ENCODE measurements at places on chromosomes 12 and 14.

DNA sequence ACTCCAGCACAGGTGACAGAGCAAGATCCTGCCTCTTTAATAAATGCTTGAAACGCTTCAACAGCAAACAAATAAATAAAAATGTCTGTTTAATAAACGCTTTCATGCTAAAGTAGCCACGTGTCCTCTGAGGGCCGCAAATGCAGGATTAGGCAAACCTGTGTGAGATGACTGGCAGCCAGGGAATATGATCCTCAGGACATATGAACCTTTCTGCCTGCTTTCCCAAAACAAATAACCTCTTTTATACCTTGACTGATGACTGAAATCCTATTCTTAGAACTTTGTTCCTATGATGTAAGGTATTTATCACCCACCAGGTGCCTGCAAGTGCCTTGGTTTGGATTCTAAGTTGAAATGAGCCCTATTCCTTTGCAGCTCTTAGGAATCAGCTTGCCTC lies 14.5 kb upstream of the FLVCR2 start:
- no peak overlapping the region for H3K4me3 ChIP-seq
- H3K4me1 ChIP-seq: no peaks in the 10 kb centered on the region
- H3K36me3 ChIP-seq: no peaks in the 10 kb centered on the region
- H3K27me3 ChIP-seq: no peaks in the 10 kb centered on the region
- no peak for DNase-seq

GRCh38 chr12:47190905-47191304 lies 111.1 kb upstream of the AMIGO2 start:
- H3K4me1 ChIP-seq: peaks cover 15% of the 10 kb centered on the region
- no peak overlapping the region for H3K27ac ChIP-seq
- DNase-seq: no peak
- no peaks in the 10 kb centered on the region for H3K36me3 ChIP-seq
- no peaks in the 10 kb centered on the region for H3K27me3 ChIP-seq
- H3K4me3 ChIP-seq: no peak overlapping the region

GRCh38 chr14:103164779-103165178 lies 41.5 kb downstream of the TNFAIP2 start:
- peaks cover 2% of the 10 kb centered on the region for H3K27me3 ChIP-seq
- no peaks in the 10 kb centered on the region for H3K36me3 ChIP-seq
- no peak overlapping the region for H3K4me3 ChIP-seq
- DNase-seq: no peak
- no peak overlapping the region for H3K27ac ChIP-seq

DNA sequence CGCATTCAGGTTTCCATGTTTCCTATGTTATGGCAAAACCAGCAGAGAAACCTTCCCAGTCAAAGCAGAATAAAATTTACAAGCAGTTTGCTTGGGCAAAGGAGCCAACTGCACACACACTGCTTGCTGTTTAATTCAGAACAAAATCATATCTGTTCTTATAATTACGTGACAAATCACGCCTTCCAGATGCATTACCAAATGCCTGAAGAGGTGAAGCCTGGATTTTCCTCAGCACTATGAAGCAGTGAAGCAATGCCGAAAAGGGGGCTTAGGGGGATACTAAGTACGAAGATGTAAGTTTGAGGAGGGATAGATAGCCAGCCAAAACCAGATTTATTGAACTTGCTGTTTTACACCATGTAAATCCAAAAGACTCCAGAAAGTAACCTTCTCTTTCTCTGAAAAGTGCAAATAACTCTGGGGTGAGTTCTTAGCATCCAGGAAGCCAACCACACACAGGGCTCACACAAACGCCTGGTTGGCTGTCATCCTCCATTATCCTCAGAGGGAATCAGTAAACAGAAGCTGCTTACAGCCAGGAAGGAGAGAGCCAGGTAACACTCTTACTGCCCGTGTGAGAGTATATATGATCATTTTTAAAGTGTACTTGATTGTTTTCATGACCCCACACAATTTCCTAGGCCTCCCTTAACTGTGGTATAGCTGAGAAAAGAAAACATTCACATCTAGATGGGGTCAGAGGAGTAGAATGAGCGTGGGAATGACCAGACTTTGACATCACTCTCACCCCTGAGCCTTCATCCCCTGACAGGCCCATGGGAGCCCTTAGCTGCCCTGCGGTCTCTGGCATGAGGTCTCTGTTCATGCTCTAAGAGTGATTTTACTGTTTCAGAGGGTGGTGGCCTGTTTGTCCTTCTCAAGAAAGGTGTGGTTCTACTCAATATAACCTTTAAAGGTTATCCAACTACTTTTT lies 442.5 kb downstream of the EGLN3 start:
- no peaks in the 10 kb centered on the region for H3K4me1 ChIP-seq
- DNase-seq: no peak
- H3K4me3 ChIP-seq: no peak overlapping the region
- H3K36me3 ChIP-seq: no peaks in the 10 kb centered on the region
- H3K27me3 ChIP-seq: no peaks in the 10 kb centered on the region

DNA sequence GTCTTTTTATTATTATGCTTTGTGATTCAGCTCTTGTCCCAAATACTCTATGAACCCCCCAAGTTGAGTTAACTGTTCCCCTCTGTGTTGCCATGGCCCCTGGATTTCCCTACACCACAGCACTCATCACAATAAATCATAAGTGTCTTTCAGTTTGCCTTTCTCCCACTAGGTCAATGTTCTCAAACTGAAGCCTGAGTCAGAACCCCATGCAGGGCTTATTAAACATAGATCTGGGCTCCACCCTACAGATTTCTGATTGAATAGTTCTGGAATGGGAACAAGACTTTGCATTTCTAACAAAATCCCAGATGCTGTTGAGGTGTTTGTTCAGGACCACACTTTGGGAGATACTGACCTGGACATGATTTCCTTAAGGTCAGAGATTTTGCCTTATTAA lies 199.4 kb downstream of the TBX5 start:
- no peak for DNase-seq
- no peak overlapping the region for H3K4me3 ChIP-seq
- H3K4me1 ChIP-seq: no peaks in the 10 kb centered on the region
- H3K27me3 ChIP-seq: peaks cover 1% of the 10 kb centered on the region

DNA sequence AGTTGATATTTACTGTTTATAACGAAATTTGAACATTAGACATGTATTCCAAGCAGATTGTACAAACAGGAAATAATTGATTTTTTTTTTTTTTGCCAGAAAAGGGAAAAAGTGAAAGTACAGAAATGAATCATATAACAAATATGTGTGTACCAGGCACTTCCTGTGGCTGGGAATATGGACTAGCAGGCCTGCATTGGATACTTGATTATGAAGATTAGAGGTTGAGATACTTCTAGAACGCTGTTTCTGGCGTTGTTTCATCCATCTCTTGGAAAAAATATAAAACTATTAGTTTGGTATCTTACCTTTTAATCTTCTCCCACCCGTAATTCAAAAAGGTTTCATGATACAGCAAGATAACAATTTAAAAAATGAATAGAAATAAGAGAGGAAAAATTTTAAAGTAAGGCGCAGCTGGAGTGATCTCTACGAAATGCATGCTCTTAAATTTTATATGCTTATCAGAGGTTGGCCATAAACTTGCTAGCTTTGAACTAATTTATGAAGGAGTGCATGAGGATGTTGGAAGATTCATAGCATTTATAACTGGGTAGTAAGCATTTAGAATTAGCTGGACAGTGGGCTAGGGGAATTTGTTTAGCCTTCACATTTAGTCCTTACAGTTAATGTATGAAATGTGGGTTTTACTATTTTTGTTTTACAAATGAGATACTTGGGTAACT lies 90.8 kb downstream of the AEBP2 start:
- no peak overlapping the region for H3K27ac ChIP-seq
- no peaks in the 10 kb centered on the region for H3K36me3 ChIP-seq
- H3K4me3 ChIP-seq: no peak overlapping the region
- H3K27me3 ChIP-seq: no peaks in the 10 kb centered on the region
- no peak for DNase-seq
- H3K4me1 ChIP-seq: no peaks in the 10 kb centered on the region

DNA sequence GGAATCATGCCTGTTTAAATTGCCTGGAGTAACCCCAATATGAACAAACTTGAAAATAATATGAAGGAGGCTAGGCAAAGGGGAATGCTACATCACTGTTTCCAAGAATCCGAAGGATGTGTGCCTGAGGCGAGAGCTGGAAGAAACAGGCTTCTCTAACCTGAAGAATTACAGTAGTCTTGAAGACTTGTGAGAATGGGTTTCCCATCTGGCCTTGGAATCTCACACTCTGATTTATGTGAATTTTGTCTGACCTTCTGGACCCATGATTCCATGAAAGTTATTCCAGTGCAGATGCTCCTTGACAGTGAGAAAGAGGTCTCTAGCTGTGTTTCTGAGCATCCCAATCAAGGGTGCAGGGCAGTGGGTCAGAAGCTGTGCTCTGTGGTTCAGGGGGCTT lies 122.1 kb upstream of the PARP11 start:
- H3K36me3 ChIP-seq: no peaks in the 10 kb centered on the region
- H3K27ac ChIP-seq: no peak overlapping the region
- no peaks in the 10 kb centered on the region for H3K27me3 ChIP-seq
- DNase-seq: no peak

- no peaks in the 10 kb centered on the region for H3K4me1 ChIP-seq
- no peak overlapping the region for H3K27ac ChIP-seq
- H3K4me3 ChIP-seq: no peak overlapping the region
- no peaks in the 10 kb centered on the region for H3K36me3 ChIP-seq
Measured at GRCh38 chr12:77940567-77940966, 109.9 kb downstream of the NAV3 start.

- no peak for DNase-seq
- H3K4me1 ChIP-seq: no peaks in the 10 kb centered on the region
- no peaks in the 10 kb centered on the region for H3K36me3 ChIP-seq
Measured at GRCh38 chr12:74747305-74747704, 209.7 kb downstream of the ATXN7L3B start.

DNA sequence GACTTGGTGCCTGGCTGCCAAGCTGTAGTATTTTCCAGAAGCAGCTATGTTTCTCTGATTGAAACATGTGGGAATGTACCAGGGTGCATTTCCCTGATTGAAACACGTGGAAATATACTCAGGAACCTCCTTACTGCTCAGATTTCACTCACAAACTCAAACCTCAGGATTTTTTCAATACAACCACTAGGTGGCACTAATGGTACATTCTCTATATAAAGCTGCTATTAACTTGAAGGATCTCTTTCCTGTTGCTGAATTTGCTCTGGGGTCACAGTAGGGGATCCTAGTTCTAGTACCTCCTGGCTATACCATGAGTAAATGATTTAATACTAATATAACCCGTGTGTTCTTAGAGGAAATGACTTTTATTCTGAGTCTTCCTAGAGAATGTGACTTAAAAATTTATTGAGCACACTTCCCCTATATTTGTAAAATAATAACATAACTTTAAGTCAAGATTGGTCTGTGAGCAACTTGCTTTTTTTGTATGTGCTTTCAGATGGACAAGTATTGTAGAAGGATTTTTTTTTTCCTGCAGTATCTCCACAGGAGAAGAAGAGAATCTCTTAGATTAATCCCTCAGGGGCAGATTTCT lies 173.8 kb upstream of the MIS18BP1 start:
- peak; percentile 24 for DNase-seq
- no peak overlapping the region for H3K27ac ChIP-seq
- H3K4me3 ChIP-seq: no peak overlapping the region
- no peaks in the 10 kb centered on the region for H3K4me1 ChIP-seq

DNA sequence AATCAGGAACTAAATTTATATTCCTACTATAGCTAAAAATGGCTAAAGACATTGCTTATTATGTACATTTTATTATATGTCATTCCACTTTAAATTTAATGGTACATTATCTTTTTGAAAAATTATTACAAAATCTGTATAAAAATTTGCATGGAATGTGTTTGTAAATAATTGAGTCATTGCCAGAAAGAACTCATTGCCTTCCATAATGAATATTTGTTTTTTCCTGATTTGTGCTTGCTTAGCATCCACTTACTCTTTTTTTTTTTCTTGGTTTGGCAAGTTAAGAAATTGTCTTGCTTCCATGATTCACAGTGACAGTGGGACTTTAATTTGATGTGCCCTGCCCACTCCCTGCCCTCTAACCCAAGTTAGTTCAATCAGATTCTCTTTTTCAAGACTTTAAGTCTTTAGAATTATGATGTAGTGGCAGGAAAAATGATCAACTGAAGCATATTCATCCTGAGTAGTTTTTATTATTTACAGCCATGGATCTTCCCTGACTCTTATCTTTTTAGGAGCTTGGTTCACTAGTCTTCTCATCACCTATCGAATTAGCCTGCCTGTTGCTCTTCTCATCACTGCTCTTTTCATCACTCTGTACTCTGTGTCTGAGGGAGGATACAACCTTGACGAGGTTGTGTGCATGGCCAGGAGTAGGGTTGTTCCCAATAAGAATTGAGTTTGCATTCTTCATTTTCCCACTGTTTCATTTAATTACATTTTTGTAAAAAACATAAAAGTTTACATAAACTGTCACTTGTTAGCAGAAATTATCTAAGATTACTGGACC lies 442.0 kb downstream of the BTG1 start:
- H3K4me3 ChIP-seq: no peak overlapping the region
- no peaks in the 10 kb centered on the region for H3K4me1 ChIP-seq
- H3K36me3 ChIP-seq: no peaks in the 10 kb centered on the region
- H3K27me3 ChIP-seq: no peaks in the 10 kb centered on the region
- no peak for DNase-seq

GRCh38 chr14:81269100-81269978 lies 48.6 kb upstream of the GTF2A1 start:
- H3K27ac ChIP-seq: no peak overlapping the region
- H3K36me3 ChIP-seq: no peaks in the 10 kb centered on the region
- peak; percentile 86 for DNase-seq
- no peaks in the 10 kb centered on the region for H3K4me1 ChIP-seq
- no peak overlapping the region for H3K4me3 ChIP-seq
- H3K27me3 ChIP-seq: no peaks in the 10 kb centered on the region

- no peak overlapping the region for H3K27ac ChIP-seq
- DNase-seq: no peak
- no peak overlapping the region for H3K4me3 ChIP-seq
- H3K36me3 ChIP-seq: no peaks in the 10 kb centered on the region
- no peaks in the 10 kb centered on the region for H3K4me1 ChIP-seq
Measured at GRCh38 chr12:2642896-2643425, 151.8 kb upstream of the FKBP4 start.

GRCh38 chr12:127178463-127178862 lies 1088.5 kb upstream of the TMEM132C start:
- DNase-seq: no peak
- H3K4me1 ChIP-seq: no peaks in the 10 kb centered on the region
- H3K27me3 ChIP-seq: no peaks in the 10 kb centered on the region
- no peak overlapping the region for H3K4me3 ChIP-seq
- no peaks in the 10 kb centered on the region for H3K36me3 ChIP-seq
- H3K27ac ChIP-seq: no peak overlapping the region

GRCh38 chr14:103872481-103873113 lies 25.2 kb upstream of the PPP1R13B start:
- H3K27me3 ChIP-seq: no peaks in the 10 kb centered on the region
- H3K4me1 ChIP-seq: peaks cover 19% of the 10 kb centered on the region
- H3K27ac ChIP-seq: peak overlapping the region; percentile 27
- no peaks in the 10 kb centered on the region for H3K36me3 ChIP-seq

DNA sequence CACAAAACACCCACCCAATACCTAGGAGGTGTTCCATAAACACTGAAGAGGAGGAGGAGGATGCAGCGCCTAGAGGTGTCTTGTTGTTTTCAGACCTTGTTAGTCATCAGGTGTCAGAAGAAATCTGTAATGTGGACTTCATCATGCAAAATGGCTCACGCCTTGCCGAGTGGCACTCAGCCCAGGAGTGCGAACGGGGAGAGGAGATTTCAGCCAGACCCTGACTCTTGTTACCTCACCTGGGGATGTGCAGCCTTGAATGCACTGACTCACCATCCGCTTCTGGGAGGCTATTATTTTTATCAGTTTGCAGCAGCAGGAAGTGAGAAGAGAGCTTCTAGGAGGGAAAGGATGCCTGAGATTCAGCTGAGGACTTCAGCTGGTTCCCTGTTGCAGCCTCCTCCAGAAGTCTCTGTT lies 48.2 kb upstream of the PLXNC1 start:
- peak; percentile 46 for DNase-seq
- no peaks in the 10 kb centered on the region for H3K27me3 ChIP-seq
- H3K36me3 ChIP-seq: no peaks in the 10 kb centered on the region
